ENCODE measurements at places on chromosomes 6 and 20.

DNA sequence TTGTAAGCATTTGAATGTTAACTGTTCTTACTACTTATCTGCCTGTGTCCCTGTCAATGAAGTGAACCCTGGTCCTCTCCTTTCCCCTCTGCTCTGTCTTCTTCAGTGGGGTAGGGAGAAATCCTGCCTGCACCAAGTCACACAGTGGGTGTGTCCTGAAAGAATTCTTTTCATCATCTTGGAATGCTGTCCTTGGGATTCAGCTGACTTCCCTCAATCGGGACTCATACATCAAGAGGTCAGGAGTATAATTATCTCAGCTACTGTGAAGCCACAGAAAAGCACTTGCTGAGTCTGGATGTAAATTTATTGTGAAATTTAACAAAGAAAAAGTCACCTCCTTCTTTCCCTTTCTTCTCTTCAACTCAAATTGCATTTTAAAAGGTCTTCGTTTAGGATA lies 328.5 kb downstream of the SOX4 start:
- DNase-seq: no peak

DNA sequence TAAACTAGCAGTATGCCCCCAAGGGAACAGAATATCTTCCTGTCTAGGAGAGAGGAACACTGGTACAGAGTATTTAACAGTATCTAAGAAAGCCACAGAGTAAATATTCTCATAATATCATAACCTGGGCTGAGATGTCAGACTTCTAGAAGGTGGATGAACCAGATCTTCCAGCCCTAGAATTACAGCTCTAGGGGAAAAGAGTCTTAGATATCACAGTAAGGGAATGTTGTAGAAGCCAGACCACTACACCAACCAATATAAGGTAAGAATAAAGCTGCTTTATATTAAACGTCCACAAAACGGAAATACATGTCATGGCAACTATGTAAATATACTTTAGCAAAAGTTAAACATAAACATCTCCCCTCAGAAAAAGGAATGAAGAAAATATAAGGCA lies 12.4 kb downstream of the SERINC1 start:
- no peak for DNase-seq

- no peak for DNase-seq
Measured at GRCh38 chr6:24887545-24888140, 48.1 kb downstream of the RIPOR2 start.

- DNase-seq: no peak
Measured at GRCh38 chr6:63643862-63644261, 8.3 kb downstream of the PHF3 start.

- DNase-seq: no peak
Measured at GRCh38 chr6:55663914-55664313, 84.9 kb upstream of the HMGCLL1 start.

GRCh38 chr6:95091823-95092436 lies 485.4 kb upstream of the MANEA start:
- DNase-seq: no peak

DNA sequence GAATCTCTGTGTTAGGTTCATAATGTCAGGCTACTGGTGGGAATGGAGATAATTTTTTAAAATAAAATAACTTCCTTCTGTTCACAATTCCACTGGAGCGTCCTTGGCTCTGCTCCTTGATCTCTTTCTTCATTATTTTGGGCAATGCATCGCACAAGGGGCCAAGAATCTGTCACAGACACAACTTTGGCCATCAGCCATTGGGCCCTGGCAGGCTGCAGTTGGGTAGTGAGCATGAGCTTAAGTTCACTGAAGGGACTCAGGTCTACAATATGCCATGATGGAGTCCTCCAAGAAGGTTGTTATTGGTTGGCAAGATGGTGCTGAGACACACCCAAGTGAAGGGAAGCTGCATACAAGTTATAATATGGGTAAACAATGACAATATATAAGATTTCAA lies 40.0 kb downstream of the CYP39A1 start:
- no peak for DNase-seq

All from AG04449 (cell line).